NCI-H460 (cell line): ENCODE measurements at places on chromosomes 6 and 20.

GRCh38 chr6:153106021-153106420 is 25.1 kb downstream of the RGS17 start:
- no peak for DNase-seq

GRCh38 chr20:42401613-42402012 is 783.4 kb upstream of the CHD6 start:
- no peak for DNase-seq

DNA sequence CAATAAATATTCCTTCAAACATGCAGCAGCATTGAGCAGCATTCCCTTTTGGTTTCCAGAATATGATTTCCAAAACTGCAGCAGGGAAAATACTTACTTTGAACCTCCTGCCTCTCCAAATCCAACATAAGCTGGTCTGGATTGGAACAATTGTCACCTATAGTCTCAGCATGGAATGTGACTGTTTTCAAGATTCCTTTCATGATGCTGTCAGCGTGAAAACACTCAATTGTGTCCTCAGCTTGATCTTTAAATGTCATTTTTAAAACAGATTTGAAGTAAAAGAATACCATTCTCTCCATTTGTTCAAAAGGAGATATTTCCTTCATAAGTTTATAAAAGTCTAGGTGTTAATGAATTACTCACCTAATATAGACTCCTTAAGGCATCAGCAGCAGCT is 993.9 kb downstream of the EYS start:
- no peak for DNase-seq

DNA sequence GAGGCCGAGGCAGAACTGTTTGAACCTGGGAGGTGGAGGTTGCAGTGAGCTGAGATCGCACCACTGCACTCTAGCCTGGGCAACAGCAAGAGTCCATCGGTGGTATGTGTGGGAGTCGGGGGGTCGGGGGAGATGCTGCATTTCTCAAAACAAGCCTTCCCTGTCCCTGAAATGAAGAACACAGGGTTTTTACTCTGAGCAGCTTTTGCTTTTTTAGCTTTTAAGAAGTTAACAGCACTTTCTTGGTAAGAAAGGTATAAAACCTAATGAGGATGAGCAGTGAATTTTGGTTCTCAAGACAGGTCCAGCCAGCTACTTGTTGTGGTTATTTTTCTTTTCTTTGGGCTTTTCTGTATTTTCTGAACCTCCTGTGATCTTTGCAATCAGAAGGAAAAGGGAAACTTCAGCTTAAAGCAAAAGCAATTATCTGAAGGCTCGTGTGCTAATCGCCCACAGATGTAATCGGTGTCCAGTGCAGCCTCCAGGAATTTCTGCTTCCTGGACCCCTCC is 3.7 kb downstream of the RPL10A start:
- no peak for DNase-seq

DNA sequence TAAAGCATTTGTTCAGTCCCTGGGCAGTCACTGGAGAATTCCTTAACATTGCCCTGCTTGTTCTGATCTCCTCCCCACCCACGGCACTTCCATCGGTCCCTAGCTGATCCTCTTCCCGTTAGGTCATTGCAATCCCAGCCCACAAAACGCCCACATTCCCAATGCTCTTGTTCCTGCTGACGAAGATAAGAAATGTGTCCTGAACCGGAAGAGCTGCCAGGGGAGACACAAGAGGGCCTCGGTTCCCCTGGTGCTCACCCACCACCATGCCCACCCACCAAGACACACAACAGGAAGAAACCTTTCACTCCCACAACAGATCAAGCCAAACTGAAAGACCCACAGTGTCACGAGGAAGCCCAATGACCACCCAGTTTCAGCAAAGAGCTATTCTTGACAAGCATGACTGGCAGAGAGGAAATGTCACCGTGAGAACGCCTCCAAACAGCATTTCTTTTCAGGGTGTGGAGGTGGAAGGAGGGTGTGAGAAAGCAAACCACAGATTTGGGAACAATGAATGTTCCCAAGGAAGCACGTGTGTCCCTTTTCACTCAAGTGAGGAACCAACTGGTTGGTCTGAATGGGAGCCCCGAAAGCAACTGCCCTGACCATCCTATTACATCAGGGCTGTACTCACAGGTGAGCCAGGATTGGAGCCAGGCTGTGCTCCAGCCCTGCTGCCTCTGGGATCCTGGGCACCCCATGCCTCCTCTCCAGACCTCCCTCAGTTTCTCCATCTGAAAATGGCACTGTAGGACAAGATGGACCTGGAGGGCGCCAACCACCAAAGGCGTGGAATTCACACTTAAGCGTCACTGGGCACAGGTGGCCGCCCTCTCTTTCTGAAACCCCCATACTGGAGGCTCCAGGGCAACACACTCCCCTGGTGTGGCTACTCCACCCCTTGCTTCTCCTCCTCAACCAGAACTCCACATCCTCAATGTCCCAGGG is 97.5 kb downstream of the ZMYND8 start:
- DNase-seq, result no peak

- DNase-seq, result no peak
These were observed 21.2 kb upstream of the MEP1A start for GRCh38 chr6:46772016-46772415.

GRCh38 chr6:71452697-71453370 is 164.2 kb downstream of the OGFRL1 start:
- no peak for DNase-seq

DNA sequence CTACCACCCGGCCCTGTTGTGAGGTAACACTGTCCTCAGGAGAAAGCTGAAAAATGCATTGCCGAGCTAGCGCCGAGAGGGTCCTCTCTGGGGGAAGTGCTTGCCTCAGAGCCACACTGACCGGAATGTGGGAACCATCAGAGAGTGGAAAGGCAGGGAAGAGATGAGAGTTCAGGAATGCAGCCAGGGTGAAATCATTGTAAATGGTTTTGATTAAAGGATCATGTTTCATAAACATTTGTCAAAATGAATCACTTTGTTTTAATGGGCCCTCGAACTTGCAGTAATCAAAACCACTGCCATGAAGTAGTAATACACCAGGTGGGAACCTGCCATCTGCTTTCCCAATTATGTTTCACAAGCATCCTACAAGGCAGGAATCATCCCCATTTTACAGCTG is 16.9 kb upstream of the IL17F start:
- DNase-seq, result no peak

GRCh38 chr6:166477647-166478365 is 95.1 kb upstream of the MPC1 start:
- no peak for DNase-seq

DNA sequence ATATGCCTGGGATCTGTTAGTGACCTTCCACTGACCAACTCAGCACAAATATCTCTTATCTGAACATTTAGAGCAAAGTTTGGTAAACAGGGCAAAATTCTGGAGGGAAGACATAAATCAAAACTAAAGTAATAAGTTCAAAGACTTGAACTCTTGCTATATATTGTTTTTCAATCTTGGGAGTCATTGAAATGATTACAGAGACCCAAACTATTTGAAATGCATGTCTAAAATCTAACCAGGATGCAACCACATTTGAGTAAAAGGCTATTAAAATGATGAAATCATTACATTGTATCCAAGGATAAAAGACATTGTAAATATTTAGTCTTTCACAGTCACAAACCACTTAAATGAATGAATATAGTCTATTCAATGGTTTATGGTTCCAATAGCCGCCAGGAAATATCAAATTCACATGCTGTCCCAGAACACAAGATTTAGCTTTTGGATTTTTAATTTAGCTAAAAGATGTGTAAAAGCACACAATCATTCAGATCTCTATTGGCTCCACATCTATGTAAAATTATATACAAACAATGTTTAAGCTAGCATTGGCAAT is 256.6 kb upstream of the EPHA7 start:
- no peak for DNase-seq

- no peak for DNase-seq
These were observed 175.5 kb downstream of the CLVS2 start for GRCh38 chr6:123171341-123172115.

- no peak for DNase-seq
These were observed 5.1 kb downstream of the BRPF3 start for GRCh38 chr6:36201612-36202011.

GRCh38 chr6:1445650-1446330 is 56.4 kb downstream of the FOXF2 start:
- no peak for DNase-seq

DNA sequence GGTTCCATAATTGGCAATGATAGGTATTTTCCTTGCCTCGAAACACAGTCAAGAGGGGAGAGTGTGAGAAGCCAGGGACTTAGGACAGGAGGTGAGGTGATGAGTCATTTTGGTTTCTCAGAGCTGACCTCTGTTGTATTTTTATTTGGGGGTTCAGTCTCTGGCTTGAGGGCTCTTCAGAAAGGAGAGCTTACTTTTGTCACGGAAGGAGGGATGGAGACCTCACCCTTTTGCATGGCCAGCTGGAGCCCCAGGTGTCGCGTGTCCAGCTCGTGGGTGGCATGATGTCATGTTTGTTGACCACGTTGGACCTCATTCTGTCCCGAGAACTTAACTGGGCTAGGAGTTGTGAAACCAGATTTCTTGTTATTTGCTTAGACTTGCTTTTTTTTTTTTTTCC is 293.9 kb downstream of the QKI start:
- DNase-seq, result no peak

- DNase-seq, result no peak
These were observed 129.9 kb downstream of the JARID2 start for GRCh38 chr6:15375638-15376290.

DNA sequence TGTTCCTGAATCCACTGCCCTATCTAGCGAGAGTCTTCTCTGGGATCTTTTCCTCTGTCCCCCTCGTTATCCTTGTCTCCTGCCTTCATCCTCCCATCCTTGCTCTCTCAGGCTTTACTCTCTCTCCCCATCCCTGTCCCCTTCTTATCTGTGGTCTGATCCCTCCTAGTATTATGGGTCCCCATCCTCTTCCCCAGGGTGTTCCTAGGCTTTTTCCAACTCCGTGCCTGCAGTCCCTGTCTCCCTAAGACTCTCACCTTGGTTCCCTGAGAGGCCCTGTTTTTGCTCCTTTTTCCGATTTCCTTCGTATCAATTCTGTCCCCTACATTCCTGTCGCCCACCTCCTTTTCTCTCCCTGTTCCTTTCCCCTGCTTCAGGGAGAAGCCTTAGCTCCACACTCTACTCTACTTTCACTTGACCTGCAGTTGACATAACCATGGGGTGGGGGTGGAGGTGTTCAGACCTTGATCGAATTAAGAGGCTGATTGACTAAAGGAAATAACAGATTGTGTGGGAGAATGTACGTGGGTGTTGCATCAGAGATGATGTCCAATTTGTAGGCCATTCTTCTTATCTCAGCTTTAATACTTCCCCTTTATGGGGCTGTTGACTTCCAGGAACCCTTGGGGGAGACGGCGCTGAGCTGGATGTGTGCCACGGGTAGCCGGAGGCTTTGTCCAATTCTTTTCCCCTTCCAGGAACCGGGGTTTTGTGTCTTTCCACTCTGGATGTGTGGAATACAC is 905 bp downstream of the PPARD start:
- DNase-seq, result no peak

- DNase-seq, result no peak
These were observed 175.6 kb downstream of the FOXA2 start for GRCh38 chr20:22408521-22409402.

DNA sequence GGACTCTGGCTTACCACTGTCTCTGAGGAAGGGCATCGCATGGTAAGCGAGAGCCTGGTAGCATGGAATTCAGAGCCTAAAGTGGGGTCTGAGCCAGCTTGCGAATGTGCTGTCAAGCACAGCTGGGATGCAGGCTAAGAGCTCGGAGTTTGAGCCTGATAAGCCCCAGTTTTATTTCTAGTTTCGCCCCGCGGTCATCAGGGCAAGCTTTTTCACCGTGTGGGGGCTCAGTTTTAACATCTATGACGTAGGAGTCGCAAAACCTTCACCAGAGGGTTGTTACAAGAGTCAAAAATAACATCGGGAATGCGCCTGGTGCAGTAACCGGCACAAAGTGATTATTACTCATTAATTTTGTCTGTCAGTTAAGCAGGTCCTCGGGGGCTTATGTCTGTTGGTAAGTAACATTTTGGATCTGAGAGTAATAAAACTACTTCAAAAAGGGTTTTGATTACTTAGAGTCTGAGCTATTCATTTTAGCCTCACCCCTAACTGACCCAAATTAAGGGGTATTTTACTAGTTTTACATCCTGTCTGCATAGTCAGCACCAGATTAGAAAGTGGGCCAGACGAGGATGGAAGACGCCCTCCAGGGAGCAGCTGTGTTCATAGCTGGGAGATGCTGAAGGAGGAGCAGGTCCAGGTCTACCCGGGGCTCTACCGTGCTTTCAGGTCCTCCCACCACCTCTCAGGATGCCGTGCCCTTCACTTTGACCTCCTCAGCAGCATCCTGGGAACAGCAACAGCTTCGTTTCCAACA is 29.7 kb downstream of the SLC22A23 start:
- no peak for DNase-seq

DNA sequence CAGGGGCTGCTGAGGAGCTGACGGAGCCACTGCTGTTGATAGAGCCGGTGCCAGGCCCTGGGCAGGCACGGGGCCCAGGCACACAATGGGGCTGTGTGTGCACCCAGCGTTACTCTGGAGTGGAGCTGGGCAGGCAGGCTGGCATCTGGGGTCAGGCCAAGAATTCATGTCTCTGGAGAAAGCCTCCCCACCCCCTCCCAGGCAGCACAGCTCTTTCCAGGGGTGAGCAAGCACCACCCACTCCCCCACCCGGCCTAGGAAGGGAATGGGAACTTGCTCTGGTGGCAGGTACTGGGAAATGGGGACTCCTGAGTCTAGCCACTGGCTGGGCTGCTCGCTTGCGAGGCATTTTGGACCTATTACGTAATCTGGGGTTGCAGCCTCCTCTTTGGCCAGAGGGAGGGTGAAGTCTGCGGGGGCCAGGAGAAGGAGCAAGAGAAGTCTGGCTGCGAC is 22.7 kb downstream of the TFEB start:
- no peak for DNase-seq

DNA sequence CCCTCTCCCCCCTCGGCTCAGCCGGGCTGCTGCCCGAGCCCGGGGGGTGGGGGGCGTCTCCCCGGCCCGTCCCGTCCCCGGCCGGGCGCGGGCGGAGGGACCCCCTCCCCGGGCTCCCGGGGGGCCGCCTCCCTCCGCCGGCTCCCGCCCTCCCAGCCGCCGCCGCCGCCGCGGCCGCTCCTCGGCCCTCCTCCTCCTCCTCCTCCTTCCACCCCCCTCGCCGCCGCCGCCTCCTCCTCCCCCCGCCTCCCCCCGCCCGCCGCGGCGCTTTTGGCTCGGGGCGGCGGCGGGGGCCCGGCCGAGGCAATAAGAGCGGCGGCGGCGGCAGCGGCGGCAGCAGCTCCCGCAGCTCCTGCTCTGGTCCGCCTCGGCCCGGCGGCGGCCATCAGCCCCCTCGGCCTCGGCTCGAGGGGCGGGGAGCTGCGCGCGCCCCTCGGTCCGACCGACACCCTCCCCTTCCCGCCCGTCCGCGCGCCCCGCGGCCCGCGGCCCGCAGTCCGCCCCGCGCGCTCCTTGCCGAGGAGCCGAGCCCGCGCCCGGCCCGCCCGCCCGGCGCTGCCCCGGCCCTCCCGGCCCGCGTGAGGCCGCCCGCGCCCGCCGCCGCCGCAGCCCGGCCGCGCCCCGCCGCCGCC is 38.7 kb downstream of the GNAS start:
- peak; percentile 68 for DNase-seq

DNA sequence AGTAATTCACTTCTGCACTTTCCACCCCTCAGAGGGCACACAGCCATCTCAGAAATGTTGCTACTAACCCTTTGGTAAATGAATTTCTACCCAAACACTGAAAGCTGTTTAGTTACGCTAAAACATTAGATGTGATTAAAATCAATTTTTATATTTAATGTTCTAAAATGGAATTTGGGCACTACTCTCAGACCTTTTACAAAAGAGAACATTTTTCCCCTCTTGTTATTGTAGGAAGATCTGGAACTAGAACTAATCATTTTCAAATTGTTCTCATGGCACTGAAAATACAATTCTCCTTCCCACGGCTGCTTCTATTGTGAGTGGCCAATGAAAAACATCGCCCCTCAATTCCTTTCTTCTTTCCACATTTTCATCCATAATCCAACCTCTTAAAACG is 627.4 kb downstream of the CDH26 start:
- no peak for DNase-seq
